Dermis blood vessel endothelial cell (primary cell): ENCODE measurements at places on chromosomes 1 and 21. TPM values are rescaled to one million over a fixed set of nuclear protein-coding genes. Genes with fewer than 3 reads are reported as not detected.

The CGN gene
- 0.42 and 2.4 TPM in 2 replicates for total RNA-seq

DNA sequence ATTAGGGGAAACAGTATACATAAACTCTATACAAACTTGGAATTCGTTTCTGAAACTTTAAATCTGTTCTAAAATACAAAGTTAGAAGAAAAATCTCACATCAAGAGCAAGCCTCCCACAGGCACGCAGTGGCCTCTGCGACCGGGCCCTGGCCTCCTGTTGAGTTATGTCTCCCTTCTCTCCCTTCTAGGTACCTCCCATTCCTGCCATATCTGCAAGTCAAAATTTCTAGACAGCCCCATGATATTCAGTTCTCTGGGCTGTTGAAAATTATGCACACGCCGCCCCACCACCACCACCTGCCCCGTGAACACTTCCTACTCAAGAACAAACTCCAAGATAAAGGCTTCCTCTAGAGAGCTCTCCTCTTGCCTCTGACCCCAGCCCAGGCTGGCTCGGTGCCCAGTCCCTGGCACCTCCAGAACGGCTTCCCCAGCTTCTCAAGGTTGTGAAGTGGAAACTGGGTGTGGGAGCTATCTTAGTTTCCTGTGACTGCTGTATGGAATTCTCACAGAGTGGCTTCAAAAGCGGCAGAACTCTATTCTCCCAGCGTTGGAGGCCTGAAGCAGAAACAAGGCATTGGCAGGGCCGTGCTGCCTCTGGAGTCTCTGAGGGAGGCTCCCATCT is 37.7 kb upstream of the LRP8 start:
- DNase-seq: no peak

- DNase-seq: peak; percentile 58
Measured at GRCh38 chr1:243345205-243345604, 89.4 kb downstream of the SDCCAG8 start.

DNA sequence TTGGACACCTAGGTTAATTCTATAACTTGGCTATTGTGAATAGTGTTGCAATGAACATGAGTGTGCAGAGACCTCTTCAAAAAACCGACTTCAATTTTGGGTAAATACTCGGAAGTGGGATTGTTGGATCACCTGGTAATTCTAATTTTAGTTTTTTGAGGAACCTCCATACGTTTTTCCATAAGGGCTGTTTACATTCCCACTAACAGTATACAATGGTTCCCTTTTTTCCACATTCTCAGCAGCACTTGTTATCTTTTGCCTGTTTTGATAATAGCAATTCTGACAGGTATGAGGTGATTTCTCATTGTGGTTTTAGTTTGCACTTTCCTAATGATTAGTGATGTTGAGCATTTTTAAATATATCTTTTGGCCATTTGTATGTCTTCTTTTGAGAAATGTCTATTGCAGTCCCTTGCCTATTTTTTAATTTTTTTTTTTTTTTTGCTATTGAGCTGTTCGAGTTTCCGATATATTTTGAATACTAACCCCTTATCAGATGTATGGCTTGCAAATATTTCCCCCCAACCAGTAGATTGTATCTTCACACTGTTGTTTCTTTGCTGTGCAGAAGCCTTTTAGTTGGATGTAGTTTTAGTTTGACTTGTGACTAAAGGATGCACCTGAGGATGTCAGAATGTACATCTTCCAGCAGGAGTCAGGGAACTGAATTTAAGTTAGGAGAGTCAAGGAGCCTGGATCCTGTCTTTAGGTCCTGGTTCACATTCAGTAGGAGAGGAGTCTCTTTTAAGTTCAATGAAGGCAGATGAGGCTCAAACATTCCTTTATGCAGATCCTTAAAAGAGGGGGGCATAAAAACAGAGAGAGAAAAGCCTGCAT is 120.0 kb downstream of the S1PR1 start:
- DNase-seq: no peak

GRCh38 chr1:209354840-209355165 is 228.7 kb upstream of the CAMK1G start:
- no peak for DNase-seq

The CHAF1B gene
- 2.2 and 5.8 TPM in 2 replicates for total RNA-seq

The CACNA1E gene
- not detected in 2 replicates for total RNA-seq

The NUDT4B gene
- total RNA-seq: 26.9 and 28.2 TPM in 2 replicates

- DNase-seq: no peak
Measured at GRCh38 chr1:56524263-56524662, 55.1 kb downstream of the PLPP3 start.

DNA sequence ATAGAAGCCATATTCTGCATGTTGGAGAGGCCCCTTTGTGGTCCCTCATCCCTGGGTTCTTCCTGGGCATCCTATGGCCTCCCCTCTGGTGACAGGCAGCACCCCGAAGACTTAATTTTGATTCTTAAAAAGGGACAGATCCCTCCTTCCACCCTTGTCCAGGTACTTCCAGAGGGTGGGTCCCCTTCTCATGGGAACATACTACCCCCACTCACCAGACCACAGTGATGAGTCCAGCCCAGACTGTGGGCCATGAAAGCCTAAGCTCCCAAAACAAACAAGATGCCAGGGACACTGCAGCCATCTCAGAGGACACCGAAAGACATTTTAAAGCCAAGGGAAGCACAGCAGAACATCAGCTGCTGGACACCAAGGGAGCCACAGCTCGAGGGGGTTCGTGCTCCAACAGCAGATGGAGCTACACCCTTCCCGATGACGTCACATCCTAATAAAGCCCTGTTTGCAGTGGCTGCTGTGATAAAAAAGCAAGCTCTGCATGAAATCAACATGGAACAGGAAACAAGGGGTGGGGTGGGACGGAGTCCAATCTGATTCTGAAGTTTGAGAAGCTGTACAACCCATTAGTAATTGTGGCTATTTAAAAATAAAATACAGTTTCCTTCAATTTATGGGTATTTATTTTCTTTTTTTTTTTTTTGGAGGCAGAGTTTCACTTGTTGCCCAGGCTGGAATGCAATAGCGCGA is 32.4 kb downstream of the GNB1 start:
- DNase-seq: peak; percentile 97

The LCE6A gene
- not detected in 2 replicates for total RNA-seq

DNA sequence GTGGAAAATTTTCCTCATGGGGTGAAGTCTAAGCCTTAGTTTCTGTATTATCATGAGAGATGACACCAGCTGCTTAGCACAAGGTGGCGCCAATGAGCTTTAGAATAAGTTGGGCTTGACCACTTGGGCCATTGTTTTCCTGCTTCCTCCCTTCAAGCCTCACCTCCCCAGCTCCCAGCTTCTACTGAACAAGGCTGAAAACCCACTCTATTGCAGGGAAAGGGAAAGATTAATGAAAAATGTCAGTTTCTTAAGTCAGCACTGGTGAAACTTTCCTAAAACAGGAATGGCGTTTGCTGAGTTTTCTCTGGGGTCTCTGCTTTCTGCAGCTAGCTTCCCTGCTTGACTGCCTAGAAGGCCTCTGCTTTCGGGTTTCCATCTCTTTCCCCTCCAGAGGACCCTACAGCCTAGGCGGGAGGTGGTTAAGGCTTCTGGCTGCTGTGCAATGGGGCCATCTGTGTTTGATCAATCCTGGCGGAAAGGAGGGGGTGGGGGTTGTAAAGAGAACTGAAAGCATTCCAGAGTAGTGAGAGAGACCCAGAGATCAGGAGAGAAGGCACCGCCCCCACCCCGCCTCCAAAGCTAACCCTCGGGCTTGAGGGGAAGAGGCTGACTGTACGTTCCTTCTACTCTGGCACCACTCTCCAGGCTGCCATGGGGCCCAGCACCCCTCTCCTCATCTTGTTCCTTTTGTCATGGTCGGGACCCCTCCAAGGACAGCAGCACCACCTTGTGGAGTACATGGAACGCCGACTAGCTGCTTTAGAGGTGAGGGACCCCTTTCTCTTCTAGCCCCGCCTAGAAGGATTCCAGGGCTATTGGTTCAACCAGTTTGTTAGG is at the start of gene OLFML3:
Gene OLFML3, plus strand, starts transcription at position 612 of the 840 bp plus-strand sequence. Its CDS starts 43 bp downstream, at position 655.
- peak; percentile 95 for DNase-seq

DNA sequence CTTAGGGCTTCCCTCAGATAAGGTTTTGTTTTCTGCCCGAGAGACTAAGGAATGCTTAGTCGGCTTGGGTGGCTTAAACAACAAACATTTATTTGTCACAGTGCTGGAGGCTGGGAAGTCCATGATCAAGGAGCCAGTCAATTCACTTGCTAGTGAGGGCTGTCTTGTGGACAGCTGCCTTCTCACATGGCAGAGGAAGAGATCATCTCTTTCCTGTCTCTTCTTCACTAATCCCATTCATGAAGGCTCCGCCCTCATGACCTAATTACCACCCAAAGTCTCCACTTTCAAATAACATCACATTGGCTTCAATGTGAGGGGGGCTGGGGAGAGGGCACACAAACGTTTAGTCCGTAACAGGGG is 50.5 kb upstream of the IL12RB2 start:
- DNase-seq: no peak

The ATAD3C gene
- 0.17 and 1.5 TPM in 2 replicates for total RNA-seq

- DNase-seq: peak; percentile 67
Measured at GRCh38 chr1:45393718-45394302, 53.6 kb upstream of the MUTYH start.

The AADACL4 gene
- not detected in 2 replicates for total RNA-seq

GRCh38 chr1:204073837-204074273 is 940 bp downstream of the SOX13 start:
- DNase-seq: peak; percentile 48

The OPRD1 gene
- under 0.01 TPM in 1 of 2 replicates, not detected in the other for total RNA-seq

DNA sequence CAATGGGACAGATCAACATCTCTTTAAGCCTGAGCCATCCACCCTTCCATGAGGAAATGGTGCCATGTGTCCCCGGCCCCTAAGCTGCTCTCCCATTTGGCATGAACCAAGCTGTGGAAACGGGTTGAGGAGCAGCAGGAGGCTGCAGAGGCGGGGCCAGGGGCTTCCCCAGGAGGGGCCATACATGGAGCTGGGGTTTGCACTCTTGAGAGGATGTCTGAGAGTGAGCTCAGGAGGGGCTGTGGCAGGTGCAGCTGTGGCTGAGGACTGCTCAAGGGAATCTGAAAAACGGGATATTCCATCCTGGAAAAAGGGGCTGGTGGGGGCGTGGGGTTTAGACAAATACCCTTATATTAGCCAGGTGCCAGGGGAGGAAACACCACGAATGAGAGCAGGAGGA is 7.1 kb upstream of the CLEC20A start:
- no peak for DNase-seq

The PLPPR5 gene
- total RNA-seq: not detected in 2 replicates

The PPM1J gene
- total RNA-seq: 0.68 and 0.74 TPM in 2 replicates

The RAP1GAP gene
- total RNA-seq: under 0.01 and 0.05 TPM in 2 replicates

- DNase-seq: no peak
Measured at GRCh38 chr1:85459290-85459689, 5.7 kb downstream of the DDAH1 start.

- no peak for DNase-seq
Measured at GRCh38 chr1:5435414-5435813, 556.8 kb downstream of the NPHP4 start.

GRCh38 chr1:14970115-14970798 is 183.3 kb upstream of the TMEM51 start:
- peak; percentile 60 for DNase-seq

DNA sequence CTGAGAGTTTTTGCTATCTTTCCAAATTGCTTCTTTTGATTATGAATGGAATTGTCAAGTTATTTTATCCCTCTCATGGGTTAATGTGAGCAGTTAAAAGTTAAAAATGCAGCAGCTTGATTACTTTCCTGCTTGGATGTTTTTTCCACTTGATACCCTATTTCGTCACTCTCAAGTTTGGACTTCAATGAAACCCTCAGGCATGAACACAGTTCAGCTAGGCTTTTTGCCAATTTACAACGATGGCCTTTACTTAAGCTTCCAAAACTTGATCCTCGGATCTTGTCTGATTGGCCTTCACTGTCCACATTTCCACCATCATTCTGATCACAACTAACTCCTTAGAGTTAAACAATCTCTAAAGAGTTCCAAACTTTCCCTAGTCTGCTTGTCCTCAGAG is 752.4 kb upstream of the PRMT6 start:
- DNase-seq: no peak

- no peak for DNase-seq
Measured at GRCh38 chr1:47411436-47411835, 4.6 kb upstream of the FOXE3 start.

- no peak for DNase-seq
Measured at GRCh38 chr1:183585038-183585437, 5.2 kb downstream of the NCF2 start.

DNA sequence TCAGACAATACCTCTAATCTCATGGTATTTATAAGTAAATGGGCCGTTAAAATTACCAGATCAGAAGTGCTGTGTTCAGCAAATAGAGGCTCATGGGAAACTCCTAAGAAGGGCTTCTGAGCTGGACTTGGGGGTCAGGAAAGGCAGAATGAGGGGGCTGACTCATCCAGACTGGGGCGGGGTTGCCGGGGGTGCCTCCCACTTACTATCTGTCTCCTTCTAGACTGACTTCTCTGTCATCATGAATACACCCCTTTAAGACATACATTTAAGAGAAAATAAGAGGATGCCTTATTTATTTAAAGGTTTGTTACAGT is 96.0 kb upstream of the ERRFI1 start:
- peak; percentile 54 for DNase-seq
